ENCODE measurements at places on chromosomes 2 and 18. TPM values are rescaled to one million over a fixed set of nuclear protein-coding genes. Genes with fewer than 3 reads are reported as not detected.

Gene SETBP1
- 6.2 TPM for total RNA-seq

Gene MORN2
- total RNA-seq: 29.2 TPM

Gene FAM237A
- total RNA-seq: not detected

Gene PLGLB2
- 0.32 TPM for total RNA-seq

Gene TNFRSF11A
- 2.3 TPM for total RNA-seq

Gene SCN7A
- under 0.01 TPM for total RNA-seq

Gene DSG4
- total RNA-seq: not detected

Gene ANKRD30B
- total RNA-seq: not detected

Gene SLC9A2
- not detected for total RNA-seq

Gene GPR55
- total RNA-seq: not detected

Measured in epithelial cell of umbilical artery (primary cell).